ENCODE measurements at places on chromosomes 2 and 18.

- no peak for DNase-seq
Measured at GRCh38 chr2:207933396-207934065, 91.8 kb downstream of the PLEKHM3 start.

- DNase-seq: no peak
Measured at GRCh38 chr2:186582698-186583097, 7.2 kb upstream of the ITGAV start.

GRCh38 chr2:236644502-236644911 is 74.9 kb downstream of the ACKR3 start:
- no peak for DNase-seq

GRCh38 chr18:2451556-2451955 is 119.7 kb downstream of the METTL4 start:
- no peak for DNase-seq

- DNase-seq: no peak
Measured at GRCh38 chr18:74411475-74411874, 45.6 kb downstream of the DIPK1C start.

DNA sequence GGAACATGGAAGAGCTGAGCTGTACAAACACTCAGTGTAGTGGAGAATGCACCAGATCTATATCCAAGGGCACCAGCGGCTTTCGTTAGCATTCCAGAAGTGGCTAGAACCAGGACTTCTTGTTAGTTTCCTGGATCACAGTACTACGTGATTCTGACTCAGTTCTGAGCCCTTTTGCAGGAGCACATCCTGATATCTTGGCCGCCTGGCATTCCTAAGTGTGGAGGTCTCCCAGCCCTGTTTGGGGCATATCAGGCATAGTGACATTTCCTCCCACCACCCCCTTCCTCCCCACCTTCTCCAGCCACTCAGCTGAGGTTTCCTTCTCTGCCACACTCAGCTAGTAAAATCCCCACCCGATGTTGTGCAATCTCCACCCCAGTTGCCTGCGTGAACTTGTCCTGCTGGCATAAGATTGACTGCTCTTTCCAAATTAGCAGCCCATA is 63.4 kb downstream of the BMP10 start:
- DNase-seq: no peak

DNA sequence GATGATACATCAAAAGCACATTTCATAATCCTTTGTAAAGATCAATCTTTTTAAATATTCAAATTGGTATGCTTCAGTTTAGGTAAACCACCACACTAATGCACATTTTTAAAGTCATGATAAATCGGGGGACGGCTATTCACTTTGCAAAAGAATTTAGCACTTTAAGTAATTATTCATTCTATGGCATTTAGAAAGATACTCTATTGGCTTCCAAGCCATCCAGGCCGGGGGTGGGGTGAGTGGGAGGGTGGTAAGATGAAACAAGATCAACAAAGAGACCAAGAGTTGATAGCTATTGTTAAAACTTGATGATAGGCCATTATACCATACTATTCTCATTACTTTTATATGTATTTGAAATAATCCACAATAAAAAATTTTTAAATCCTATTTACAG is 41.0 kb downstream of the EPG5 start:
- no peak for DNase-seq

GRCh38 chr2:196618661-196619060 is 20.9 kb upstream of the CCDC150 start:
- DNase-seq: no peak

- DNase-seq: no peak
Measured at GRCh38 chr2:236338495-236339184, 74.4 kb upstream of the ASB18 start.

- DNase-seq: no peak
Measured at GRCh38 chr2:64021578-64021977, 2.4 kb upstream of the VPS54 start.

GRCh38 chr18:62999392-62999791 is 284.1 kb downstream of the PHLPP1 start:
- no peak for DNase-seq

DNA sequence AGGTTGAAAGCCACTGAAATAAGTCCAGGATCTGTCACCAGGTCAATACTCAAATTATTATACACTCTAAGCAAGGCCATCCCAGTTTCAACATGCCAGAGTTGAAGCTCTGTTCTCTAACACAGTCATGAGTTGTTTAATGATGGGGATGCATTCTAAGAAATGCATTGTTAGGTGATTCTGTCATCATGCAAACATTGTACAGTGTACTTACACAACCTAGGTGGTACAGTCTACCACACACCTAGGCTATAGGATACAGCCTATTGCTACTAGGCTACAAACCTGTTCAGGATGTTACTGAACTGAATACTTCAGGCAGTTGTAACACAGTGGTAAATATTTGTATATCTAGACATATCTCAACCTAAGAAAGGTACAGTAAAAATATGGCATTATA is 162.2 kb downstream of the BAZ2B start:
- no peak for DNase-seq

DNA sequence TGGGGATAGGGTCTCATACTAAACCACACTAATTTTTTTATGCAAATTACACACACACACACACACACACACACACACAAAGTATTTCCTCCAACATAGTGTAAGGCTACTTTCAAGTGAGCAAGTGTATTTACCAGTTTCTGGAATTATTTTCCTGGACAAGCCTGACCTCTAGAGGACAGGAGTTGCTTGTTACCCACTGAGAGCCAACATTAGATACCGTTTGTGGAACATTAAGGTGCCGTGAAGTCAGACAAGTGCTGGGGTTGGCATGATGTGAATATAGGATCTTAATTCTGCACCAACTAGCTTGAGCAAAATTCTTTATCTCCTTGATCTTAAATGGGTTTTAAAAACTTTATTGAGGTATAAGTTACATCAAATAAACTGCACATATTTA is 39.3 kb upstream of the SERPINB2 start:
- no peak for DNase-seq

DNA sequence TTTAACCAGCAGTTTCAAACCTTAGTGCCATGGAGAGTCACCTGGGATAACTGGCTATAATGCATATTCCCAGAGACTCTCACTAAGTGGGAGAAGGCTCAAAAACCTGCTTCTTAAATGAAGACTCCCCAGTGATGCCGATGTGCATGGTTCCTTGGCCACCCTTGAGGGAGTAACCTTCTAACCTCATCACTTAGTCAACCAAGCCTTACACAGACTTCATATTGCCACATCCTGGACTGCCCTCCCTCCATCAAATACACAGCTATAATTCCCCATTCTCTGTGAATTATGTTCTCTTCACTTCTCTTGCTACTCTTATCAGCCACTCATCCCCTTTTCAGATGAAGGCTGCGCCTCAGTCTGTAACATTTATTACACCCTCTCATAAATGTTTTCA is 462.9 kb upstream of the RGPD4 start:
- no peak for DNase-seq

- DNase-seq: no peak
Measured at GRCh38 chr18:66557091-66557490, 46.8 kb downstream of the CDH19 start.

DNA sequence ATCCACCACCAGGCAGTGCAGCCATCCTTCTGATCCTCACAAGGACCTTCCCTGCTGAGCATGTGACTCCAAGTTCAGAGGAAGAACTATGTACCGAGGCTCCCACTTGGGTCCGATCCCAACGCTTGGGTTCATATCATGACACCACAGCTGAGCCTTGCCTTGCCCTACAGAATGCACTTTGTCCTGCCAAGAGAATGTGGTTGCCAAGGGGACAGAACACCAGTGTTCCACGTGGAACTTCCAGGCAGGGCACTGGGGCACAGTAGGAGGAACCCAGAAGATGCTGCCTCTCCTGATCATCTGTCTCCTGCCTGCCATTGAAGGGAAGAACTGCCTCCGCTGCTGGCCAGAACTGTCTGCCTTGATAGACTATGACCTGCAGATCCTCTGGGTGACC is at the start of gene TEX51:
Gene TEX51 (plus strand): TSS at position 255 of the 400 bp plus-strand sequence. CDS start 29 bp downstream, at position 284.
- no peak for DNase-seq

- DNase-seq: no peak
Measured at GRCh38 chr18:26044807-26045206, 45.6 kb downstream of the SS18 start.

- no peak for DNase-seq
Measured at GRCh38 chr18:7657050-7657449, 89.9 kb downstream of the PTPRM start.

DNA sequence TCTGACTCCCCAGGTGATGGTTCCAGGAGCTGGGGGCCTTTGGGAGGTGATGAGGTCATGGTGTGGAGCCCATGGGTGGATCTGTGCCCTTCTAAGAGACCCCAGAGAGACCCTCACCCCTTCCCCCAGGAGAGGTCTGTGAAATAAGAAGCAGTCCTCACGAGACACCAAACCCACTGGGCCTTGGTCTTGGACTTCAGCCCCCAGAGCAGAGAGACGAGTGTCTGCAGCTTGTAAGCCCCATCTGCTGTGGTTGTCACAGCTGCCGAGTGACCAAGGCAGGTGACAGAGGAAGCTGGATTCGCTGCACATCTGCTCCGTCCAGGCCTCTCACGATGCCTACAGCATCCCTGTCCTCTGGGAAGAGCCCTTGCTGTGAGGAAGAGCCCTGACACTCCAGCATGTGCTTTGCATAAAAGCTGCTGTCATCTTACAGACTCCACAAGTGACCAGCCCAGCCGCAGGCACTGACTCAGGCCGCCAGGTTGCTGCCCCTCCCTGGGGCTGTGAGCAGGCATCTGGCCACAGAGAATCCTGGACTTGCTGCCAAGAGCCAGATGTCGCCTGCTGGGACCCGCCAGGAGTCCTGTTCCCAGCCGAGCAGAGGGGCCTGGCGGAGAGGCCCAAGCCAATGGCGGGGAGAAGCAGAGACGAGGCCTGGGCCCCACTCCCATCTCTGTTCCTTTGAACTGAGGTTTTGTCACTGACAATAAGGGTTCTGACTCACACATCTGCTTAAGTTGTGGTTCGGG is 150.8 kb downstream of the PXDN start:
- DNase-seq: no peak

- DNase-seq: no peak
Measured at GRCh38 chr2:9143264-9143815, 63.3 kb upstream of the ASAP2 start.

DNA sequence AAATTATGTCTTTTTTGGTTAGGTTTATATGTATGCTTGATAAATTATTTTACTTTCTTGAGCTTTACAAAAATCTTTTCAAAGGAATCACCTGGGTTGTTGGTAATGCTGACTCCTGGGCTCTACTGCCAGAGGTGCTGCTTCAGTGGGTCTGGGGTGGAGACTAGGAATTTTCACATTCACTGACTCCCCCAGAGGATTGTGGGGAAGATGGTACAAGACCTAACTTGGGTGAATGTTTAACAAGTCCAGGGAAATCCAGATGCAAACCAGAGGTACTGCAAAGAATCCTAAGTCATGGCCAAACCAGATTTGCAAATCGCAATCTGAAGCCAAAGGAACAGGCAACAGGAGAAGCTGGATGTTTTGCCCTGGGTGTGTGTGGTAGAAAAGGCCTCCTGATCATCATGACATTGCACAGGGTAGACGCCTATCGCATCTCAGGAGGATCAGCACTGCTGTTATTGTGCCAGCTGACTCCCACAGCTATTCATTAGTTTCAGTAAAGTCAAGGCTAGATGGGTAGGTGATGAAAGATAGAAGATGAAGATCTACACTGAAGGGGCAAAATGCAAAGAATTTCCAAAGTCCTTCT is 185.2 kb downstream of the BARD1 start:
- no peak for DNase-seq

Measured in stimulated activated CD4-positive, alpha-beta T cell treated with anti-CD3 and anti-CD28 coated beads, Interleukin-15, amount 100 ng/mL, for 48 hours (primary cell).